ENCODE measurements at places on chromosomes 16 and 17.

DNA sequence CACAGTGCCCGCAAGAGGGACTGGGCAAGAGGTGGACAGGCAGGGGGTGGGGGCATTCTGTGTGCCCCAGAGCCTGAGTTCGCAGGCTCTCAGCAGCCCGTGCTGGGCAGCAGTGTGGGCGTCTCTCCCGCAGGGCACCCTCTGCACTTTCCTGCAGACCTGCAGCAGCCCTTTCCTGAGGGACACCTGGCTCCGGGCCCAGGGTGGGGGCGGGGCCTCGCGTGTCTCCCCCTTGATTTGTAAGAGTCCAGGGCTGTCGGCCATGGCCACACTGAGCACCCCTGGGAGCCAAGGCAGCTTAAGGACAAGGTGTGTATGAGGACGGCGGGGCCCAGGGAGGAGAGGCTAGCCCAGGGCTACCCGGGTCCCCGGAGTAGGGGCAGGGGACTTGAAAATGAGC lies 33.4 kb upstream of the SLC38A10 start:
- DNase-seq, result no peak

DNA sequence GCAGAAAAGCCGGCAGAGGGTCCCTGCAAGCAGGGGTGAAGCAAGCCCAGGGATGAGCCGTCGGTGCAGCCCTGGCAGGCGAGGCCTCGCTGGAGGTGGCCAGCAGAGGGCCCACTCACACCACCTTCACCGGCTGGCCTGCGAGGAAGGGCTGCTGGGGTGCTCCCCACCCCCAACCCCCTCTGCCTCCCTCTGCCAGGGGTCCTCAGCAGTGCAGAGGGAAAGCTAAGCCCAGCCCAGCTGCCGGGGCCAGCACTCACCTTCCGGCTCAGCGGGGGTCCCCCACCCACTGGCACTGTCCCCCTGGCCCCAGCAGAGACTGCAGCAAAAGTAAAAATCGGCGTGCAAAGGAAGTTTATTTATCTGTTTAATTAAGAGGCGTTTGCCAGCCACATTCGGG lies 113.4 kb downstream of the ENGASE start:
- DNase-seq, result no peak

DNA sequence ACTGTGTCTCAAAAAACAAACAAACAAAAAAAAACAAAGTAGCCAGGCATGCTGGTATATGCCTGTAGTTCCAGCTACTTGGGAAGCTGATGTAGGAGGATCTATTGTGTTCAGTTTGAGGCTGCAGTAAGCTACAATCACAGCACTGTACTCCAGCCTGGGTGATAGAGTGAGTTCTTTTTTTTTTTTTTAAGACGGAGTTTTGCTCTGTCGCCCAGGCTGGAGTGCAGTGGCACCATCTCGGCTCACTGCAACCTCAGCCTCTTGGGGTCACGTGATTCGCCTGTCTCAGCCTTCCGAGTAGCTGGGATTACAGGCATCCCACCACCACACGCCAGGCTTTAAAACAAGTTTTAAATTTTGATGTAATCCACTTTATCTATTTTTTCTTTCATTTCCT lies 80.2 kb upstream of the STAC2 start:
- DNase-seq, result no peak

GRCh38 chr17:16873174-16874035 lies 98.5 kb downstream of the TNFRSF13B start:
- DNase-seq, result no peak

DNA sequence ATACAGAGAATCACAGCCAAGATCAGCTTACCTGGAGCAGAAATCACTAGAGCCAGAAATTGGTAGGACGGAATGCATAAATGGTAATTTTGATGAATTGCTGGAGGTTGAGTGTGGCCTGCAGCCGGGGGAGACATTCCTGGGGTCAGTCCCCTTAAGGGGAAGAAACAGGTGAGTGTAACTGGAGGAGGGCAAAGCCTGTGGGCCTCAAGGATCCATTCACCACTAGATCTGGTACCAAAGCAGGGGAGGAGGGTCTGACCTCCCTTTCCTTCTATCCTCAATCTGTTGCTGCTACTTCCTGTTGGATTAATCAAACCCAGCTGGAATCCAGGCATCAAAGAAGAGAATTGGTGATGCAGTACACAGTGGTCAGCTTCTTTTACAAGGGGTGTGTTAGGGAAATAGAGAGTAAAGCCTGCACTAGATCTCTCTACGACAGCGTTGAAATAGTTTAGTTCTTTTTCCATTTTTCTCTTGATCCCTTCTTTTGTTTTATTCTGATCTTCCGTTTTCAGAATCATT lies 8.6 kb upstream of the ABCA9 start:
- no peak for DNase-seq

DNA sequence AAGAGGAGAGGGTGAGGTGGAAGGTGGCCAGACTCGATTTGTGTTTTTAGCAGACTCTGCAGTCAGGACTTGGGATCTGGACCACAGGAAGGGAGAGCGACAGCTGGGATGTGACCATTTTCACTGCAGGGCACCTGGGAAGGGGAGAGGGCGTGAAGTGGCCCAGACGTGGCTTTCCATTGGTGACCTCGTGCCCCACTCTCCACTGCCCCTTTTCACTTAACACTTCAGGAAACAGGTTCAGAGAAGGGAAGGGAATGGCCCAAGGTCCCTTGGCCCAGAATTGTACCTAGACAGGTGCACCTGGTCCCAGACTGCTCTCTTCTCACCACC lies 22.9 kb upstream of the MPRIP start:
- DNase-seq, result no peak

DNA sequence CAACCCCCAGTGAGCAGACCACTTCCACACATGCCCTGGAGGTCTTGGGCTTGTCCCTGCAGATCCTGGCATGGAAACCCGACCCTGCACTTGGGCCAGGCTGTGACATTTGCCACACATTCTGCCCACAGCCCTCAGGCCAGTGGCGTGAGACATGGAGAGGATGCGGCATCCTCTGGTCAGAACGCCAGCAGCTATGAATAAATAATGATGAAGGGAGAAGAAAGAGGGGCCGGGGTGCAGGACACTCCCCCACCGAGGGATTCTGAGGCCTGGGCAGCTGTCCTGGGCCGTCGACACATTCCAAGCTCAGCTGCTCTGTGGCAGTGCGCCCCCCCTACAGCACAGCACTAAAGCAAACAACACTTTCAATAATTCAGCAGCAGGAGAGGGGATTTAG lies 148.8 kb downstream of the ENGASE start:
- no peak for DNase-seq
